ENCODE measurements at places on chromosomes 11 and 22.

GRCh38 chr11:34613552-34614056 is 7.3 kb upstream of the EHF start:
- no peak for DNase-seq

- no peak for DNase-seq
These were observed 551 bp upstream of the DEUP1 start for GRCh38 chr11:93329936-93330445.

- DNase-seq: no peak
These were observed 1.4 kb downstream of the CTTN start for GRCh38 chr11:70399681-70400112.

DNA sequence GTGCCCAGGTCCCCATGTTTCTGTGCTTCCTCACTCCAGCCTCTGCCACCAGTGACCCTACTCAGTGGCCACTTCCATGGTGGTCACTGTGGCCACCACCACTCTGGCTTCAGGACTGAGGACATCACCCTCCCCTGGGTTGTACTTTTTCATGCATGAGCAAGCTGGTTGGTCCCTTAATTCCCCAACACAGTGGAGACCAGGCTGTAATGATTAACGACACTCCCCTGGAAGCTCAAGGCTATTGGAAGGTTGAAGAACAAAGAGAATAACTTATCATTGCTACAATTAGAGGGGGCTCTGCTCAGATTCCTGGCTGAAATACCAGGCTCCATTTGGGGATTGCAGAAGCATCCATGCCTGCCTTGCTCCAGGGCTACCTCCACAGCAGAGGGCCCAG is 10.5 kb downstream of the PLAAT4 start:
- DNase-seq: no peak

GRCh38 chr11:118635642-118636041 is 28.2 kb downstream of the PHLDB1 start:
- DNase-seq: no peak

- no peak for DNase-seq
These were observed at the start of gene NNMT for GRCh38 chr11:114295676-114296604. NNMT (plus strand) TSS chr11:114296399; CDS start chr11:114296557, 158 bp downstream.

DNA sequence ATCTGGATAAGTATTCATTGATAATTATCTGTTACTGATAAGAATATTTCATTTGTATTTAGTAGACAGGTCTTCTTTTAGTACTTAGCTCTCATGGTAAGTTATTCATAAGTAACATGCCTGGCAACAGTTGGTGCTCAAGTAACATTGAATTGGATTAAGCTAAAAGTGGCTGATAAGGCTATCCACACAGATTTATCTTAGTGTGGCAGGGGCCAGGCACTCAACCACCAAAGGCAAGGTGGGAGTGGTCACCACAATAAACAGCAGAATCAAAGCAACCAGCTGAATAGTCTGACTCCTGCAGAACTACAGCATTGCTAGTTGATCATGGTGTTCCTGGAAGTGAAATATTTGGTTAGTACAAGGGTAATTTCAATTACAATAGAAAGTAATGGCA is 33.0 kb upstream of the NARS2 start:
- DNase-seq: no peak

DNA sequence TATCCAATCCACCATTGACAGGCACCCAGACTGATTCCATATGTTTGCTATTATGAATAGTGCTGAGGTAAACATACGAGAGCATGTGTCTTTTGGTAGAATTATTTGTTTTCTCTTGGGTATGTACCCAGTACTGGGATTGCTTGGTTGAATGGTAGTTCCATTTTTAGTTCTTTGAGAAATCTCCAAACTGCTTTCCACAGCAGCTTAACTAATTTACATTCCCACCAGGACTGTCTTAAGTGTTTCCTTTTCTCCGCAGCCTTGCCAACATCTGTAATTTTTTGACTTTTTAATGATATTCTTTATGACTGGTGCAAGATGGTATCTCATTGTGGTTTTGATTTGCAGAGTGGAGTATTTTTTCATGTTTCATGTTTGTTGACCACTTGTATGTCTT is 8.3 kb downstream of the FDX1 start:
- no peak for DNase-seq

DNA sequence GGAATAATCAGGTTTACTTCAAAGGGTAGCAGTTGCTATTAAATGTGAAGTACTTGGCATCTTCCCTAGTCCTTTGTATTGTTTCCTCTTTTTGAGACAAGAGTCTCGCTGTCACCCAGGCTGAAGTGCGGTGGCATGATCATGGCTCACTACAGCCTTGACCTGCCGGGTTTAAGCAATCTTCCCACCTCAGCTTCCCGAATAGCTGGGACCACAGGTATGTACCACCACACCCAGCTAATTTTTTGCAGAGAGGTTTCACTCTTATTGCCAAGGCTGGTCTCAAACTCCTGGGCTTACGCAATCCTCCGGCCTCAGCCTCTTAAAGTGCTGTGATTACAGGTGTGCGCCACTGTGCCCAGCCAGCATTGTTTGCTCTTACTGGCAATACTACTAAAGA is 36.2 kb upstream of the RAPSN start:
- no peak for DNase-seq

DNA sequence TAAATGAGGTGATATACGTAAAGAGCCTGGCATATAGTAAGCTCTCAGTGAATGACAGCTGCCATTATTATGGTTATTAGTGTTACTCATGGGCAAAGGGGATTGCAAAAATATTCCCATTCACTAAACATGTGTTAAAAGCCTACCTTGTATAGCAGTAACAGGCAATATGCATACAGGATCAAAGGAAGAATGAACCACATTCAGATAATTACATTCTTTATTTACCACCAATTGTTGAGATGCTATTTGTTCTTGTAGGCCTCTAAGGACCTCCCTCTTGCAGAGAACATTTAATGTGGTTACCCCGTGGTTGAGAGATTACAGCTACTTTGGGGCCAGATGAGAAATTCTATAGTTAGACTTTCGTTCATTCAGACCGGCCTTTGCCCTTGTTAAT is 82.7 kb upstream of the DRD2 start:
- DNase-seq: no peak

- no peak for DNase-seq
These were observed 1571.2 kb upstream of the RAG2 start for GRCh38 chr11:38169286-38169685.

GRCh38 chr22:25747245-25747944 is 5.4 kb downstream of the MYO18B start:
- DNase-seq: no peak

GRCh38 chr11:35126000-35126878 is 12.7 kb upstream of the CD44 start:
- no peak for DNase-seq

GRCh38 chr11:21567645-21568290 is 625.1 kb upstream of the ANO5 start:
- DNase-seq: no peak

DNA sequence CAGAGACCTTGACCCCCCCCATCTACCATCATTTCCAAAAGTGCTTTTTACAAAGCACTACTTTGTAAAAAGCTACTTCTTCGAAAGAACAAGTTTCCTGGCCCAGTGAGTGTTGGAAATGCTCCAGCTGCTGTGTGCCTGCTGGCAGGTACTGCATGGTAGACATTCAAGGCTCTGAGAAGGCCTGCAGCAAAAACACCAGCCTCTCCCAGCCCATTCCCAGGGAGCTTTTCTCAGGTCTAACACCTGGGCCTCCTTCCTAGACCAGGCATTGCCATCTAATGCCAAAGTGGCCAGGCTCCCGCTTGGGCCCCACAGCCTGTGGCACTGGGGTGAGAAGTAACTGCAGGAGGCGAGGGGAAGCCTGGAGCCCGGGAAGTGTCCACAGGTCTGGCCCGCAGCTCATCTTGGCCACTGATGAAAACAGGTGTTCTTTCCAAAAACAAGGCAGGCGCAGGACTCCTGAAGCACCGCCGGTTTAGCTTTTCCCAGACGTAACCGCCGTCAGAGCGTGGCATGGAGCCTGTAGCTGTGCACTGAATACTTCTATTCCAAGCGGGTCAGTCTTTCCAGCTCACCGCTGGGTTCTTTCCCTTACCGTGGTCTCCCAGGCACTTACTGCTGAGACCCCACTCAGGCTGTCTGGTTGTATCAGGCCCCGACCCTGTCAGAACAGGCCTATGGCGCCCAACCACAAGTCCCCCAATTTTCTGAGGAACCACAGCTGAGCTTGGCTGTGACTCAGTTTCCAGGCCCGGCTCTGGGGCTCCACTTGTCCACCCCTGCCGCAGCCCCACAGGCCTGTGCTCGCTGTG is 1.2 kb upstream of the TCIRG1 start:
- no peak for DNase-seq

DNA sequence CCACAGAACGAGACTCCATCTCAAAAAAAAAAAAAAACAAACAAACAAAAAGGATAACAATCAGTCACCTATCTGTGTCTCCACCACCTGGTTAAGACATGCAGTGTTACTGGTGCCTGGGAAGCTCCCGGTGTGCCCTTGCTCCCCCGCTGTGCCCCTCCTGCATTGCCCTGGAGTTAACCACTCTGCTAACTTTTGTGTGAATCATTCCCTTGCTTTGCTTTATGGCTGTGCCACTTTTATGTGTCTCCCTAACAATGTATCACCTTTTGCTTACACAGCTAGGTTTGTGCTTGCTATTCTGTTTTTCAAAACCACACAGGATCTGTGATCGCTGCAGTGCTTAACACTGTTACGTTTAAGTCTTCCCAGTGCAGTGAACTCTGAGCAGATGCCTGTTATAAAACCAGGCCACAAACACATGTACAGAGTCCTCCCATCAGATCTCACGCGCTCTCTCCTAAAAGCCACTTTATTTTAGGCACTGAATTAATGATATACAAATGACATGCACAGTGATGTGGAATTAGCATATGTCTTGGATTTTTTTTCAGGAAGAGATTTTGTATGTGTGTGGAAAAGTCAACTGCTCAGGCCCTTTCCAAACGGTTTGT is 69.9 kb downstream of the BUD13 start:
- DNase-seq: no peak

GRCh38 chr11:69425444-69425843 is 56.0 kb upstream of the LINC01488 start:
- DNase-seq: no peak

GRCh38 chr22:35727436-35727835 is 9.8 kb downstream of the APOL5 start:
- no peak for DNase-seq

GRCh38 chr11:117818041-117818873 is 6.3 kb downstream of the FXYD2 start:
- DNase-seq: no peak

DNA sequence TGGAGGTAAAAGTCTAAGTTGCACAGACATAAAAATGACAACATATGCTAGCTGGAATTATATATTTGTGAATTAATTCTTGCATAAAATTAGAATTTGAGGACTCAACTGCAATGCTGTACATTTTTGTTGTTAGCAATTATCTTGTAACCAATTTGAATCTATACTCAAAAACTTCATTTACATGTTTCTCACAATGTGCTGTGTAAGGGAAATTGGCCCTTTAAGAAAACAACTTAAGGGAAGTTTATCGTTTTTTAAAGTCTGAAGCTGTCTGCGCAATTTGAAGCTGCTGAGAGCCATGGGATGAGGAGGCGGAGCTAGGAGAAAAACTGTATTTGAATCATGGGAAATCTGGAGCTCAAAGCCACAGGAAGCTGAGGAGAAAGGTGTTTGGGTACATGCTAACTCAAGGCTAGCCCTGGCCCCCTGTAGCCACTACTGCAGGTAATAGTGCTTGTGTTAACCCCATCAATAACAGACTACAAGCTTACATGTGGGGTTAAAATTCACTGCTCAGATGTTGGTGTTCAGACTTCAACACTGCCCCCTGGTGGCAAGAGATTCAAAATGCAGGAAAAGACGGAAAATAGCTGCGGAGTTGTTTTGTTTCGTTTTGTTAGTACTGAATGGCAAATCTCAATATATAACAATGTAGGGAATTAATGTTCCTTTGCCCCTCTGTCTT is 126.1 kb downstream of the BRD1 start:
- no peak for DNase-seq

- DNase-seq: no peak
These were observed 9.0 kb downstream of the OR6M1 start for GRCh38 chr11:123797114-123797513.

DNA sequence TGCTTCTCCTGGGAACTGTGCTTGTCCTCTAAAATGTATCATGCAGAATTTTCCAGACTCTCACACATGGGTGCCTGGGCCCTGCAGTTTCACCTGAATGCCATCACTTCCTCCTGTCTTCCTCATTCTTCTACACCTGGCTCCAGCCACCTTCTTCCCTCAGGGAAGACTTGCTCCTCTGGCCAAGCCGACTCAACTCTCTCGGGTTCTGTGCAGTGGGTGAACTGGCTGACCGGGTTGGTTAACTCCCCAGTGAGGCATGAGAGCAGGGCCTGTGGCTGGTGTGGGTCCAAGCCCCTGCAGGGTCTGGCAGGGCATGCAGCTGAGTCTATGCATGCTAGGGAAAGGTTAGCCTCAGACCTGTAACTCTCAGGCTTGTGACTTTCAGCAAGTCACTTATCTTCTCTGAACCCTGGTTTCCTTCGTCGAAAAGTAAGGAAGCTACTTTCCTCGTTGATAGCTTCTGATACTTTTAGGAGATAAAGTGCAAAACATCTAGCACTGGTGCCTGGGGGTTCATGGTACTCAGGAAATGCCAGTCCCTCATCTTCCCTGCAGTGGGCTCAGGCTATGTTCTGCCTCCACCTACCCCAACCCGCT is 11.9 kb downstream of the CD82 start:
- DNase-seq: no peak

DNA sequence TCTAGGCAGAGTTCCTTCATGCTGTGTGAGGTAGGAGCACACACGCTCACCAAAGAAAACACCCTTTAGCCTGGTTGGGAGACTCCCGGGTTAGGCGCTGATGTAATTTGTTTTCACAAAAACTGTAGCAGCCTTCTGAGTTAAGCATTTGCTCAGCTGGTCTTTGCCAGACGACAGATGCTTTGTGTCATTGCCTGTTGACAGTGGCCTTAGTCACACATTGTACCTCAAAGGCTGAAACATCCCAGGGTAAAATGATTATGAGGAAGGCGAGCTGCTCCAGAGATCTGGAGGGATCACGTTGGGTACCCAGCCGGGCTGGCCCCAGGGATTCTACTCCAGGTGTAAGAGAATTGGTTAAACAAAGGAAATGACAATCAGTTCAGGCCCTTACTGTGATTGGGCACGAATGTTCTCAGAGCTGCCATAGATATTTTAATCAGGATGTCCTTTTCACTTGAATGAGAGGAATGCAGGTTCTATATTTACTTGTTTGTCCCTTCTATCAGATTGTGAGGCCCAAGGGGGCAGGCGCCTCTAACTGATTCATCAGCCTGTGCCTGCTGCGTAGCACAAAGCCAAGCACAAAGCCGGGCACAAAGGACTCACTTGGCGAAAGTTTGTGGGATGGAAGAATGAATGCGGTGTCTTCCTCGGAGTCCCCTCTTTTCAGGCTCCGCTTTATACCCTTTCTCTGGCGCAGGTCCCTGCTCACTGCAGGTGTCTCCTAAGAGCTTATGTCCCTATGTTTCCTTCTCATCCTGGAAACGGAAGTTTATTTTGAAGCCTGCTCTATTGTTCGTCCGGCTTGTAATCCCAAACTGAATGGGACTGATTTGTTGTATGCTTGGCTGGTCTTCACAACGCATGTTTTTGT is 47.1 kb downstream of the ADM start:
- DNase-seq: peak; percentile 53

All from NCI-H1417 treated with DMSO at 0.1 percent for 48 hours (cell line).